Activated CD8-positive, alpha-beta T cell treated with anti-CD3 and anti-CD28 coated beads, Interleukin-2, amount 10 ng/mL, durations not matched to agents 7 days and 5 days (primary cell): ENCODE measurements at places on chromosomes 6 and 20.

- H3K36me3 ChIP-seq = peaks cover 26% of the 10 kb centered on the region
- H3K4me3 ChIP-seq = no peak overlapping the region
- DNase-seq = no peak
- H3K4me1 ChIP-seq = peaks cover 12% of the 10 kb centered on the region
- peak overlapping the region; percentile 24 for H3K27ac ChIP-seq
Measured at GRCh38 chr6:2957696-2958330, 13.6 kb downstream of the SERPINB6 start.

DNA sequence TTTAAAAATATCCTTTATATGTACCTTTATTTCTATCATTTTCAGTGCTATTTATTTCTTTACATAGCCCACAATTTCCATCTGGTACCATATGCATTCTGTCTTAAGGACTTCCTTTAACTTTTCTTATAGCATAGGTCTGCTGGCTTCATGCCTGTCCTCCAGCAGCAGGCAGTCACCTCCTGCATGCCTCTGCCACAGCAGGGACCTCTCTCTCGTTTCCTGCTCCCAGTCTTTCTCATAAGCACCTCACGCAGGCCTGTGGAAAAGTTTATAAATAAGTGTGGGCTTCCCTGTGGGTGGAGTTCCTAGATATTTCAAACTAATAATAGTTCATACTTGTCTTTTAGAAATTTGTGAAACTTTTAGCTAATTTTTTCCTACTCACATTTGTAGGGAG is 133.9 kb downstream of the KCNQ5 start:
- DNase-seq = no peak
- H3K36me3 ChIP-seq = no peaks in the 10 kb centered on the region
- no peak overlapping the region for H3K4me3 ChIP-seq
- H3K27me3 ChIP-seq = no peaks in the 10 kb centered on the region

DNA sequence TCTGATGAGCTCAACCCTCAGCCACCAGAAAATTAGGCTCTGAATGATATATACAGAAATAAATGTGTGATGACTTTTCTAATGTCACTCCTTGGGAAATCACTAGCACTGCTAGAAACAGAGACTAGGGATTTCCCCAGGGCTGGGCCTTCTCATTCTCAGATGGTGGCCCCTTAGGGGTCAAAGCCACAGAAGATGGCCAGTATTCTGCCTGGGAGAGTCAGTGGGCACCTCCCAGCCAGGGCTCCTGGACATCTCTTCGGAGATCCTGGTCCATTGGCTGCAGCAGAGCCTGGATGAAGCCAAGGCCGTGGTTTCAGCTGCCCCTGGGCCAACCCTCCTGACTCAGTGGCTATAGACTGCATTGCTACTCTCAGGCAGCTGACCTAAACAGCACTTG is 276.9 kb upstream of the SUPT3H start:
- no peak for DNase-seq
- H3K36me3 ChIP-seq = no peaks in the 10 kb centered on the region
- no peak overlapping the region for H3K4me3 ChIP-seq
- H3K27me3 ChIP-seq = no peaks in the 10 kb centered on the region
- H3K27ac ChIP-seq = no peak overlapping the region

GRCh38 chr20:56513161-56514150 is 11.1 kb upstream of the FAM209A start:
- peaks cover 46% of the 10 kb centered on the region for H3K36me3 ChIP-seq
- no peaks in the 10 kb centered on the region for H3K27me3 ChIP-seq
- DNase-seq = no peak

DNA sequence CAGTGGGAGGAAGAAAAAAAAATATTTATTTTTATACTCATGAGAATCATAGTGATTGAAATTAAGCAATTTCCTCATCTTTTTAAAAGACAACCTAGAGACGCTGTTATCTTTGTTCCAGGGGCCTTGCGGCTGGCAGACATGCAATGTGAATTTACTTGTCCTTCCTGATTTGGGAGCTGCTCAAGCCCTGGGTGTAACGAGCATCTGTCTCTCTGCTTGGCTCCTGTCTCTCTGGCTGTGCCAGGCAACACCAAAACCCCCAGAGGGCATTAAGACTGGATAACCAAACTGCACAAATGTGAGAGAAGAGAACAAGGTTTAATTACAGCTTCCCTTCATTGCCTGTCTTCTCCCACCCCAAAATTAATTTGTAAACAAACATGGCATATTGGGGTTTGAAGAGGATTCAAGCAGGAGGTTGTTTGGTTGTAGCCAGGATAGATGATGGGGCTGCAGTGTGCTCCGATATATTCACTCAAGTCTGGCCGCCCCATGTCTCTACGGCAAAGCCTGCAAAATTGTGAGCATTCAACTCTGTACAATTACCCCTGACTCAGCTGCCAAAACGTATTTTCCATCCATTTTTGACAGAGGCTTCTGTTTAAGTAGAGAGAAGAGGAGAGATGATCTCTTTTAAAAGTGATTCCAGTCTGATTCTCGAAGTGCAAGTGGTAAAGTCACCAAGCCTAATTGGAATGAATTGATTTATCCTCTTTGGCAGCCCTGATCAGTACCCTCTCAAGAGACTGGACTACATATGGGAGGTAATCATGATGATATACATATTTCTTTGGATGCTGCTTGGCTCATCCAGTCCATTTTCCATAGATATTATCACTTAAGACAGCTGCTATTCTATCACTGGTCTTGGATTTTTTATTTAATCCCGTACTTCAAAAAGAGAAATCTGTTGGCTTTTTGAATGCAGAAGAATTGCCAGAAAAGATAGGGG is 170.2 kb downstream of the SLC24A3 start:
- H3K4me3 ChIP-seq = no peak overlapping the region
- no peaks in the 10 kb centered on the region for H3K4me1 ChIP-seq
- DNase-seq = no peak
- H3K36me3 ChIP-seq = no peaks in the 10 kb centered on the region
- H3K27me3 ChIP-seq = peaks cover 7% of the 10 kb centered on the region

DNA sequence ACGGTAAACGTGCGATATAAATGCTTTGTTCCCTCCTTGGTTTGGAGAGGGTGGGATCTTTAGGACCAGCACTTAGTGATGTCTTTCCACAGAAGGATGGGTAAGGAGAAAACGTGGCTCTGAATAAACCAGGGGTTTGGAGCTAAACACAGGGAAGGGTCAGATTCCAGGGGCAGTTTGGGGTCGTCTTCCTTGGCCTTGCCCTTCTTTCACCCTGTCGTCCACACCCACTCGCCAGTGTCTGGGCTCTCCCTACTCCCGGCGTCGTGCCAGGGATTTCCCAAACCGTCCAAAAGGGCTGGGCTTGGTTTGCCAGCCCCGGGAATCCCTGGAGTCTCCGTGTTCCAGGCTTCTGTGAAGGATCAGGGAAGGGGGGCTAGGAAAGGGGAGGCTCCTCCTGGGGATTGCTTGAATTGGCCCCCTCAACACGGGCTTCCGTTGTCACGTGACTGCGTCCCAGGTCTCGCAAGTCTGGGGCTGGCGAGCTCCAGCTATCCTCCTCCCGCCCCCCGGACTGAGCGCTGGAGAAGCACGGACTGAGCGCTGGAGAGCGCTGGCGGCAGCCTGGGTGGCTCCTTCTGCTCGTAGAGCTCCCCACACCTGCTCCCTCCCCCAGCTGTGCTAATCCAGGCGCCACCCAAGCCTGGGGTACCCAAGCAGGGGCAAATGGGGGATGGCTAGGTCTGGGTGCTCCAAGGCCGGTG is 9.4 kb upstream of the ARMC12 start:
- H3K4me1 ChIP-seq = peaks cover 65% of the 10 kb centered on the region
- no peaks in the 10 kb centered on the region for H3K27me3 ChIP-seq
- H3K4me3 ChIP-seq = peak overlapping the region; percentile 53
- H3K27ac ChIP-seq = peak overlapping the region; percentile 80
- H3K36me3 ChIP-seq = no peaks in the 10 kb centered on the region

- H3K27me3 ChIP-seq = no peaks in the 10 kb centered on the region
- no peak overlapping the region for H3K27ac ChIP-seq
- no peak for DNase-seq
- no peaks in the 10 kb centered on the region for H3K4me1 ChIP-seq
- no peak overlapping the region for H3K4me3 ChIP-seq
- peaks cover 33% of the 10 kb centered on the region for H3K36me3 ChIP-seq
Measured at GRCh38 chr6:125882243-125882642, 74.3 kb upstream of the HINT3 start.

GRCh38 chr6:13284646-13285045 is 43.7 kb downstream of the TBC1D7 start:
- H3K27me3 ChIP-seq = no peaks in the 10 kb centered on the region
- no peak for DNase-seq
- H3K27ac ChIP-seq = no peak overlapping the region
- H3K4me3 ChIP-seq = no peak overlapping the region
- H3K4me1 ChIP-seq = peaks cover 14% of the 10 kb centered on the region

GRCh38 chr6:159790956-159791598 is 810 bp downstream of the MRPL18 start:
- peaks cover 71% of the 10 kb centered on the region for H3K36me3 ChIP-seq
- DNase-seq = no peak
- H3K4me3 ChIP-seq = peak overlapping the region; percentile 93
- peak overlapping the region; percentile 96 for H3K27ac ChIP-seq

GRCh38 chr6:144244688-144245087 is 40.4 kb upstream of the UTRN start:
- no peak for DNase-seq
- H3K27ac ChIP-seq = no peak overlapping the region
- no peaks in the 10 kb centered on the region for H3K36me3 ChIP-seq
- peaks cover 2% of the 10 kb centered on the region for H3K4me1 ChIP-seq

DNA sequence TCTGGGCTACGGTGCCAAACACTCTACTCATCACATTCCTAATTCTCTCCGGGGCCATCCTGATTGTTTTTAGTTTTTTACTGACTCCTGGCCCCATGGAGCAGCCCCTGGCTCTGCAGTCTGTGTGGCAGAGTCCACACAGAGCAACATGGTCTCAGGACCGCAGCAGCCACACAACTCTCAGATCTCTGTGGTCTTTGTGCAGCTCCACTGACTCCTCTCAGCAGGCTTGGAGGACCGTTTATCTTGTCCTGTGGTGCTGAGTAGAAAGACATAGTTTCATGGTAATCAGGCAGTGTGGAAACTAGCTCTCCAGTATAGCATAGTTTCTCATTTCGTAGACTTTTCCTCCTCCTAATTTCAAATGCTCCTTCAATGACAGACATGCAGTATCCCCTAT is 168.4 kb downstream of the EDN1 start:
- no peaks in the 10 kb centered on the region for H3K27me3 ChIP-seq
- no peak for DNase-seq
- H3K27ac ChIP-seq = no peak overlapping the region
- H3K36me3 ChIP-seq = no peaks in the 10 kb centered on the region
- no peak overlapping the region for H3K4me3 ChIP-seq

GRCh38 chr6:42374018-42374669 is 77.6 kb downstream of the TRERF1 start:
- H3K27me3 ChIP-seq = no peaks in the 10 kb centered on the region
- DNase-seq = no peak
- H3K27ac ChIP-seq = peak overlapping the region; percentile 62
- H3K4me1 ChIP-seq = peaks cover 58% of the 10 kb centered on the region

GRCh38 chr6:42179945-42180313 is 6.8 kb downstream of the GUCA1A start:
- H3K27ac ChIP-seq = no peak overlapping the region
- peaks cover 2% of the 10 kb centered on the region for H3K4me1 ChIP-seq
- no peaks in the 10 kb centered on the region for H3K36me3 ChIP-seq
- no peak for DNase-seq
- no peak overlapping the region for H3K4me3 ChIP-seq
- H3K27me3 ChIP-seq = peaks cover 2% of the 10 kb centered on the region

DNA sequence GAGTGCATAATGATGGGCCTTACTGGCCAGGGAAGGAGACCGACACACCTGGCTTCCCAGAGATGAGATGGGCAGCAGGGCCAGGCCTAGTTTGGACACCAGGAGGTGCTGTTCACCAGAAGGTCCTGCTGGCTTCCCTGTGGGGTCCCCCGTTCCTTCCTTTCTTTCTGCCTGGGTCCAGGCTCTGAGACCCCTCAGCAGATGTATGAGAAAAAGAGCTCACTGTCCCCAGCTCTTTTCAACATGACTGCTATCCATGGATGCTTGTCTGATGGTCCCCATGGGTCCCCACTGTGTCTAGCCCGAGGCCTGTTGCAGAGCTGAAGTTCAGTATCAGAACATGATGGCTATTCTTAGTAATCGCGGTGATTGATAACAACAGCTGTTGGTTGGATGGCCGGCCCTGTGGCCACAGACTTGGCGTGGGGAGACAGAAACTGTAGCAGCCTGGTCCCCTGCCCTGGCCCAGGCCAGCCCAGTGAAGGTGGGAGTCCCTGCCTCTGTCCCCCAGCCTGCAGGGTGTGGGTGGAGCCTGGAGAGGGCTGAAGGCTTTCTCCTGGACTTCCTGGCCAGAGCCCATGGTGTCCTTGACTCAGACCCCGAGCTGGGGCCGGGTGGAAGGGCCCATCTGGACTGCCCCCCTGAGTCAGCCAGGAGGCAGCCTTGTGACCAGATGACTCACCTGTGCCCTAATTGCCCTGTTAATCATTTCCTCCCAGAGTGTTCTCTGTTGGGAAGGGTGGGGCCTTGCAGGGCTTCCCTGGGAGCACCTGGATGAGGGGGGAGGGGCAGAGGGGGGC is 9.9 kb upstream of the BAK1 start:
- no peaks in the 10 kb centered on the region for H3K27me3 ChIP-seq
- peaks cover 37% of the 10 kb centered on the region for H3K4me1 ChIP-seq
- H3K4me3 ChIP-seq = no peak overlapping the region
- no peak overlapping the region for H3K27ac ChIP-seq
- peak; percentile 64 for DNase-seq

DNA sequence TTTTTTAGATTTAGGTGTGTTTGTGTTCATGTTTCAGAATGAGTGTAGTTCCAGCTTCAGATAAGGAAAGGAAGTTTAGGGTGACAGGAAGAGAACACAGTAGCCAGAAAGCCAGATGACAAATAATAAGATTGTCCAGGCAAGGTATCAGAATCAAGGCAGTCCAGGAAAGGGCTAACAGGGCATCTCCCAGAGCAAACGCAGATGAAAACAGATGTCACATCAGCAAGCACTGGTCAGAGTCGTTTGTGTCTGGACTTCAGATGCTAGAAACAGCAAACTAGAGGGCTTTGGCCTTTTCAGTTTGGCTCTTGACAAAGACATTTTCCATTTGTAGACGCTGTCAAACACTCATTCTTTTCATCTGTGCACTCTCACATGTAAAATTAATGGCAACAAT is 65.5 kb downstream of the VIP start:
- H3K27me3 ChIP-seq = no peaks in the 10 kb centered on the region
- no peak overlapping the region for H3K27ac ChIP-seq
- H3K36me3 ChIP-seq = no peaks in the 10 kb centered on the region
- no peak overlapping the region for H3K4me3 ChIP-seq
- no peaks in the 10 kb centered on the region for H3K4me1 ChIP-seq

GRCh38 chr6:138582573-138582972 is 83.3 kb upstream of the NHSL1 start:
- peaks cover 2% of the 10 kb centered on the region for H3K27me3 ChIP-seq
- H3K4me3 ChIP-seq = no peak overlapping the region
- H3K27ac ChIP-seq = no peak overlapping the region
